ENCODE measurements at places on chromosomes 5 and 9.

- DNase-seq: no peak
Observed at GRCh38 chr5:58245476-58245840, 214.4 kb downstream of the PLK2 start.

DNA sequence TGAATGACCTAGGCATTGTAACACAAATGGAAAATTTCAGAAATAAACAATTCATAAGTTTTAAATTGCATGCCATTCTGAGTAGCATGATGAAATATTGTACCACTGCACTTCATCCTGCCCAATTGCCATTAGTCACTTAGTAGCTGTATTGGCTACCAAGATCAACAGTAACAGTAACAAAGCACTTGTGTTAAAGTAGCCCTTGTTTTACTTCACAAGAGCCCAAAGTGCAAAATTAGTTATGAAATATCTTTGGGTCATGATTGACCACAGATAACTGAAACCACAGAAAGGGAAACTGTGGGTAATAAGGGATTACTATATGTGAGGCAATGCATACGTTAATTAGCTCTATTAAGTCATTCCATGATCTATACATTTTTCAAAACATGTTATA is 33.3 kb upstream of the RORB start:
- no peak for DNase-seq

DNA sequence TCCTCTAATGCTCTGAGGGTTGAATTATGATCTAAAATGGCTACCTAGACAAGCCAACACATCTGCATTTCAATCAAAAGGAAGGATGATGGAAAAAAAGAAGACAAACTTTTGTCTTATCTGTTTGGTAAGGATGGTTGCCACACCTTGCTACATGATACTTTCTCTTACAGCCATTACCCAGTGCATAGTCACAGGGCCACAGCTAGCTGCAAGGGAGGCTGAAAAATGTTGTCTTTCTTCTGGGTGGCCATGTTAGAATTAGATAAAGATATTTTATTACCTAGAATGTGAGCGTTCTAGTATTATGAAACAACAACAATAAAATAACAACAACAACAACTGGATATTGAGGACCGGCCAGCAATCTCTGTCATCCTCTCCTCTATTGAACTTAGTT is 4.7 kb upstream of the AOPEP start:
- DNase-seq: no peak

DNA sequence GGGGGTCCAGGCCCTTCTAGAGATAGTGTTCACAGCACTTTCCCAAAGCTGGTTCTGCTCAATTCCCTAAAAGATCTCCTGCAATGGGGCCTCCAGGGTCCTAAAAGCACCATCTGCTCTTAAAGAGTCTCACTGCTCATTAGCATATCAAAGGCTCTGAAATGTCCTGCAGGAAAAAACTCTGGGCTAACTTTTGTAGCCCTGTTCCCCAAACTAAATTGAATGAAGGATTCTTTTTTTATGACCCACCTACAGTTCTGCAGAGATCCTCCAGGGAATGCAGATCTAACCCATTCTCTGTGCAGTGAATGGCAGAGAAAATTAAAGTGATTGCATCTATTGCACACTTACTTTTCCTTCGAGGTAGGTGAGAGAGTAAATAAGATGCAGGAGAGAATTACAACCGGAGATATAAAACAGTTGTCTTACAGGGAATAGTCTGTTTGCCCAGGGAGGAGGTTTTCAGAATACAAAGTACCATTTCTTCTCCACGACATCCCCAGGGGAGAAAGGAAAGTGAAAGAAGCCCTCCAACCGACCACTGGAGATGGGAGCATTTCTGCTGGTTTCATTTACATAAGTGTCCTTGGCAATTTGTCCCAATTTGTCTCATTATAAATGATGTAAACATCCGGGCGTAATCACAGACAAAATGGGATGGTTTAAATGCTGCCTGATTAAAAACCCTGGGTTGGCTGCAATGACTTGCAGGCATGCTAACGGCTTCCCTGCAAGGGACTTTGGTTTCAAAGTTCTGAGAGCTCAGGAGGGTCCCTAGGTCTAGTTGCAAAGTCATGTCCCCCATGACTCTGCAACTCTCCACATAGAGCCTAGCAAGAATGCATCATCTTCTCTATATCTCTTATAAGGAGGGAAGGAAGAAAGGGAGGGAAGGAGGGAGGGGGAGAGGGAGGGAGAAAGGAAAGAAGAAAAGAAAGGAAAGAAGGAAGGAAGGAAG is 114.0 kb downstream of the KCNIP1 start:
- no peak for DNase-seq

GRCh38 chr9:69180670-69181069 is 6.6 kb downstream of the TJP2 start:
- no peak for DNase-seq

DNA sequence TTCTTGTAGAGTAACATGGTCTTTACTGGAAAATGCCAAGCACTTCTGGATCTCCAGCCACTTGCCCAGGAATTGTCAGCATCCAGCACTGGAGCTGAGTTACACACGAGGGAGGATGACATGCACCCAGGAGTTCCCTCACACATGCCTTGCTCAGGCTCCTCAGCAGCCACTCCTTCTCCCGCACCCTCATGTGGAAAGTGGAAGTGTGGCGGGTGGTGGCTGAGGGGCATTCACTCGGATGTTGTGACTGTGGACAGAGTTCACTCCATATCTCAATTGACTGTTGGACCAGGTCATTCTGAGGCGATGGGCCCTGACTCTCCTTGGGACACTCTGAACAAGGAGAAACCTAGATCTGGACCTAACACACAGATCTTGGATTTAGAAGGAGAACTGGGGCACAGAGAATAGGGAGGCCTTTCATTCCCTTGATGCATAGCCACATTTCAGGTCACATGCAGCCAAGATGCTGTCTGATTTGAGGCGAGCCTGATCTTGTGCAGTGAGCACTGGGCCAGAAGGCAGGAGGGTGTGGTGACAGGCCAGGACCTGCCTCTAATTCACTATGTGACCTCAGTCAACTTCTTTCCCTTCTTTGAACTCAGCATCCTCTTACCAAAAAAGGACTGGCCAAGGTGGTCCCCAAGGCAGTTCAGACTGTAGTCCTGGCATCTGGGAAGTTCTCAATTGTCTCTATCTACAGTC is 62.1 kb downstream of the CYSTM1 start:
- no peak for DNase-seq

DNA sequence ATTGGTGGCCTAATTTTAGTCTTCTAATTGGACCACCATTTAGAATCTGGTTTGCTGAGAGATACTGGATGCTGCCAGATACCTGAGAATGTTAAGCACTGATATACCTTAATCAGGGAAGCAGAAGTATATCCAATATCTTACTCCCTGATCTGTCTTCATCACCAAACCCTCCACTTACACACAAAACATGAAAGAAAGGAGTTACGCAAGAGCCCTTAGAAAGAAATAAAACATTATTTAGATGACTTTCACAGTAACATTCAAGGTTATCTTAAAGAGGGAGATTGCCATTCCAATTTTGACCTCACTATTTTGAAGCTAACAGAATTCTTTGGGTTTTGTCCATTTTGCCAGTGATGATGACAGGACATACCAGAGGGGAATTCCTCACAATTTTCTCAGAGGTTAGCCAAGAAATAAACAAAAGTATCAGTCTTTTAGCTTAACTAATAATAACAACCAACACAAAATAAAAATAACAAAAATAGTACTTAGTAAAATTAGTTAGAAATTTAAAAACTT is 496.1 kb downstream of the NFIB start:
- DNase-seq: no peak

- DNase-seq: no peak
Observed at GRCh38 chr9:138051586-138052321, 174.2 kb downstream of the CACNA1B start.

DNA sequence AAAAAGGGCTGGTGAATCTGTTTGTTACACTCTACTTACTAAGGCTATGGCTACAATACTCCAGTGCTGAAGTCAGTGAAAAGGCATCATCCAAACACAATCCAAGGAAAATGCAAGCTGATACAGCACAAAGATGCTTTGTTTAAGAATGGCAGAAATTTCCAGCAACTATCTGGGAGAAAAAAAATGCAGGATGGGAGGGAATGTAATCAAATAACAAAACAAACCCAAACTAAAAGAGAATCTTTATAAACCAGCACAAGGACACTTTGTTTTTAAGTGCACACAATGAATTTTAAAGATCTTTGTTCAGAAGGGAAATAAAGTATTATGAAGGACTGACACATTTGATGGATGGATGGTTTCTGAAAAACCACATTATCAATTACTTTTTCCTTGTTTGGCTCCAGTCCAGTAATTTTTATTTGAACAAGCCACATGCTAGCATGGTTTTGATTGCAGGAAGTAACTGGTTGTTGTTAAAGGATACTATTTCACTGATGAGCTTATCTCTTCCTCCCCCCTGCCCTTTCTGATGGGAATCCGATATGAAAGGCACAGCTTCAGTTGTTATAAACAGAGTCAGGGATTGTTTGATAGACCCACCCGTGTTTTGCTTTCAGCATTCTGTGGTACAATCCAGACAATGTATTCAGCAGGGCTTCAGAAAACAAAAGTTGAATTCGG is 12.1 kb upstream of the TLE4 start:
- DNase-seq: no peak

DNA sequence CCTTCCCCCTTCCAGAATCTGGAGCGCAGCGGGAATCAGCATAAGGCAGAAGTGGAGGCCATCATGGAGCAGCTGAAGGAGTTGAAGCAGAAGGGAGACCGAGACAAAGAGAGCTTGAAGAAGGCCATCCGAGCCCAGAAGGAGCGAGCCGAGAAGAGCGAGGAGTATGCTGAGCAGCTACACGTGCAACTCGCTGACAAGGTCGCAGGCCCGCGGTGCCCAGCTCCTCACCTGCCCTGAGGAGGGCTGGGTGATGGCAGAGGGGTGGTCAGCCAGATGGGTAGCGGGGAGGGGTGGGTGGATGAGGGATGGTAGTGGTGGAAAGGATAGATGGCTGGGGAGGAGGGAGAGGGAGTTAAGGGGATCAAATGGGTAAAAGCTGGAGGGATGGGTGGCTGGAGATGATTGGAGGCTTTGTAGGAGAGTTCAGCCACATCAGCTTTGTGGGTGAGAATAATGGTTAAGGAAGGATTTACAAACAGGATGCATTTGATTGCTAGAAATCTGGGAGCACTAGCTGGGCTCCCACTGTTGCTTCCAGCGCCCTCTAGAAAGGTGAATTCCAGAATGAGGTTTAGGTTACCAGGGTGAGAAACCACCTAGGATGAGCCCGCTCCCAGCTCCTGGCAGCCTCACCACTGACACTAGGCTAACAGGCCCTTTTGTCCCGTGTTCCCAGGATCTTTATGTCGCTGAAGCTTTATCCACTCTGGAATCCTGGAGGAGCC is 19.7 kb upstream of the GLE1 start:
- no peak for DNase-seq

DNA sequence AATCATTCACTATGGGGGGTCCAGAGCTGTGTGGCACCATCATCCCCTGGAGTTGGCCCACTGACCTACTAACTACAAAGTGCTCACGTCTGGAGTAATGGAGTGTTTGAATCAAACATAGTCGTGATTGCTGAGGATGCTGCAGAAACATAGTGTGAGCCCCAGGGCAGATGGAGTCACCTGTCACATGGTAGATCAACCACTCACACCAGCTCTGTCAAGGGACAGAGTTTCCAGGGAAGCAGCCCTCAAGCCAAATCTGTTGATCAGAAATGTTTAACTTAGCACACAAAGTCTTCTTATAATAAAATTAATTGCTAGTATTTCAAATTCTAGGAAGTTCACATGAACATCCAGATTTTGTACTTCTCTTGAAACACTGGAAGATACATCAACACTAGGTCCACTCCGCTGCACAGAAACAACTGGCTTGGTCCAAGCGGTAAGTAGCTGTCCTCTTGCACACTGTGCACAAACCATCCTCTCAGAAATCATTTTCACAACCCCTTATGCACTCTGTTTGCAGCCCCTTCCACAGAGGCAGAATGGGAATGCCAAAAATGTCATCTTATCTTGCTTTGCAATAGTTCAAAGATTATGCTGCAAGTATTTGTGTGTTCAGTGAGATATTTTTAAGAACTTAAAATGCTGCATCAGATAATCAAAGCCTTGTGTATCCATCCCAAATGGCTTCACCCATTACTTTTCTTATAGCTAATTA is 191.0 kb downstream of the EPB41L4A start:
- no peak for DNase-seq

DNA sequence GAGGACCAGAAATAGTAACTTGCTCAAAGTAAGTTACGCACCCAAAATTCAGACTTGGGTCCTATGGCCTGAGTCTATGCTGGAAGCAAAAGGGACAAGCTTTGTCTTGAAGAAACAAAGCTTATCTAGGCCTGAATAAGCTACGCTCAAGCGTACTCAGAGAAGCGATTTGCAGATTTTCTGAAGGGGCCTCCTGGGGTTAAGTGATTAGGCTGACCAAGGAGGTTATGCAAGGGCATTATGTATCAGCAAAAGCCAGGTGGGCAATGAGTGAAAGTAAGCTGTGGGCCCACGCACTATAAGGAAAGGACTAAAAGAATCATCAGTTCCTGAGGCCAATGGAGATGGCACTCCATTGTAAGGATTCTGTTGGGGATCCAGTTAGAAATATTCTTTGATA is 122.1 kb downstream of the SNX18 start:
- DNase-seq: no peak

- no peak for DNase-seq
Observed at GRCh38 chr5:37723162-37723961, 116.5 kb downstream of the GDNF start.

Data from stimulated activated CD4-positive, alpha-beta T cell treated with anti-CD3 and anti-CD28 coated beads, Interleukin-1b, Interleukin-23, amount 100 ng/mL, for 1 hour (primary cell).